ENCODE measurements at places on chromosomes 1 and 21.

- DNase-seq = peak; percentile 45
Observed at GRCh38 chr1:46246548-46247435, 771 bp upstream of the RAD54L start.

DNA sequence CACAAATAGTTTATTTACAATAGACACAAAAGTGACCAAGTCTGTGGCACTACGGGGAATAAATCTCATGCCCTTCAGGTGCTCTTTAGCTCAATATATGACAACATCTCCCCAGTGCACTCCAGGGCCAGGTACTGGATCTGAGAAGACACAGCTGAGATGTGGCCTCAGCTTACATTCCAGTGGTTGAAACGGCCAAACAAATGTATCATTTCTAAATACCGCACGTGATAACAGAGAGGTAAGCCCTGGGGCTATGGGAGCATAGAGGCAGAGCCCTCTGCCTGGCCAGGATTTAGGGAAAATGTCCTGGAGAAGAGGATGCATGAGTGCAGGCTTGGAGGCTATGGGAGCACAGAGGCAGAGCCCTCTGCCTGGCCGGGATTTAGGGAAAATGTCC is 630.5 kb downstream of the SMYD3 start:
- no peak for DNase-seq

GRCh38 chr1:38814984-38815464 is 44.5 kb downstream of the RRAGC start:
- DNase-seq = no peak

GRCh38 chr1:169468982-169469381 is 16.8 kb downstream of the SLC19A2 start:
- no peak for DNase-seq

DNA sequence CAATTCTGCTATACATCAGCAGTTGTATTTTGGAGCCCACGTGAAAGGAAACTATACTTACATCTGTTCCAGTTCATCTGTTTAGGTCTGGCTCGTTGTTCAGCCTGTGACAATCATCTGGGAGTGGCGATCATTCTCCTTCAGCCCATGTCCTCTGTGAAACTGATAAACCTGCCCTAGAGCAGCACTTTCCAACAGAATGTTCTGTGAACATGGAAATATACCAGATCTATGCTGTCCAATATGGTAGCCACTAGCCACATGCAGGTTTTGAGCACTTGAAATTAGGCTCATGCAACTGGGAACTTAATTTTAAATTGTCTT is 24.5 kb upstream of the COQ8A start:
- DNase-seq = no peak

DNA sequence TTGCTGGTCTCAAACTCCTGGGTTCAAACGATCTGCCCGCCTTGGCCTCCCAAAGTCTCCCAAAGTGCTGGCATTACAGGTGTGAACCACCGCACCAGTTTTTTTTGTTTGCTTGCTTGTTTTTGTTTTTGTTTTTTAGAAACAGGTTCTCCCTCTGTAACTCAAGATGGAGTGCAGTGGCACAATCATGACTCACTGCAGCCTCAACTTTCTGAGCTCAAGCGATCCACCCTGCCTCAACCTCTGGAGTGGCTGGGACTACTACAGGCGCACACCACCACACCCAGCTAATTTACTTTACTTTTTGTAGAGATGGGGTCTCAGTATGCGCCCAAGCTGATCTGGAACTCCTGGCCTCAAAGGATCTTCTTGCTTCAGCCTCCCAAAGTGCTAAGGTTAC is 47.3 kb upstream of the USP1 start:
- DNase-seq = no peak

DNA sequence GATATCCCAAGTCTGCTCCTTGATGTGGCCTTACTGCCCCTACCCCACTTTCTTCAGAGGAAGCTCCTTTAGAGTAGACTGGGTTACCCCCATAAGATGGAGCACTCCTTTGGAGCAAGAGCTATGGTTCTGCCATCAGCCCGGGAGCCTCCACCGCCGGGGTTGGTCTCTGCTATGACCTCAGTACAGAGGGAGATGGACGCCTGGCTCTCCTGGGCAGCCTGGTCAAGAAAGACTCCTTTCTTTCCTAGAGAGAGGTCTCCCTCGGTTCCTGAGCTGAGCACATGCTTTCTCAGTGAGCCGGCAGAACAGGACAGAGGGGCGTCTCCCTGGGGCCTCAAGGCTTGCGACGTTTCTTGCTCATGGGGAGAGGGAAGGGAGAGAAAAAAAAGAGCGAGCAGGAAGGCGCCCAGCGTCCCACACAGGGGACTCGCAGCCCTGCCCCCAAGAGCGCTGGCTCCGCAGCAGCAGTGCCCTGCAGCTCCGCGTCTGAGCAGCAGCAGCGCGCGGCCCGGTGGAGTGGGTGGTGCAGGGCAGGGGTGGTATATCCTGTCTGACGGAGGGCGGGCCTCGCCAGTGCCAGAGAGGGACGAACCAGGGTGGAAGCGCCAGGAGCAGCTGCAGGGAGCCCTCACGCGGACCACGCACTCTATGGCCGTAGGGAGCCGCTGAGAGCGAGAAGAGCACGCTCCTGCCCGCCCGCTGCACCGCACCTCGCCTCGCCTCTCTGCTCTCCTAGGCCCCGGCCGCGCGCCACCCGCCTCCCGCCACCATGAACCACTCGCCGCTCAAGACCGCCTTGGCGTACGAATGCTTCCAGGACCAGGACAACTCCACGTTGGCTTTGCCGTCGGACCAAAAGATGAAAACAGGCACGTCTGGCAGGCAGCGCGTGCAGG is at the start of gene PKP1:
Gene PKP1, plus strand, starts transcription at position 576 of the 899 bp plus-strand sequence. Its CDS starts 197 bp downstream, at position 773.
- DNase-seq = peak; percentile 7

GRCh38 chr21:34912022-34912945 is 136.8 kb downstream of the RUNX1 start:
- no peak for DNase-seq

DNA sequence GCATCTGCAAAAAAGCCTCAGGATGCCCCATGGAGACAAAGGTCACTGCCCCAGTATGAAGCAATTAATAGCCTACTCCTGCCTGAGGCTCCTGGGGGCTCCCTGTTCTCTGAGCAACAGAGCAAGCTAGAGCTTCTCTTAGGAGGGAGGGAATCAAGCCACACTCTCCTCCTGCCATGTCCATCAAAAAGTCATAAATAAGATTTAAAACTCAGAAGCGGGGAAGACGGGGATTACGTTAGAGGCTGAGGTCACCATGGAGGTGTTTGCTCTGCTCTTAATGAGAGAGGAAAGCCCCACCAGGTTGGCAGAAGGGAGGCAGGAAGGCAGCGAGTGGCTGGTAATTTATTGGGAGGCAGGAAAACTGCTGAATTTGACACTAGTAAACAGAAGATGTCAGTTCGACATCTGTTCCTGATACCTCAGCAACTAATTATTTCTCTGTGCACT is 98.4 kb upstream of the TNR start:
- DNase-seq = no peak

DNA sequence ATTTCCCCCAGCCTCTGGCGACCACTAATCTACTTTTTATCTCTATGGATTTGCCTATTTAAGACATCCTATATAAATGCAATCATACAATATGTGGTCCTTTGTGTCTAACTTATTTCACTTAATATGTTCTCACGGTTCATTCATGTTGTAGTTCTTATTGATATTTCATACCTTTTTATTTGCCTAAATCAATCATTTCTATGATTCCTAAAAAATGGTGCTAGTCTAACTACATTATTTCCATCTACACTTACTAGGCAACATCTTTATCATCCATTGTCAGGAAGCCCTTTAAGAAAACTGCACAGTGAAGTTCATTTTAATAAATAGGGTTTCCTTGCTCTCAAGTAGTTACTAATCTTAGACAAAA is 380 bp upstream of the FBXO28 start:
- DNase-seq = no peak

Measured in stimulated activated CD4-positive, alpha-beta T cell treated with anti-CD3 and anti-CD28 coated beads, Interleukin-1b, Interleukin-23, amount 100 ng/mL, for 4 hours (primary cell).